B cell (primary cell): ENCODE measurements at places on chromosomes 5 and 9.

DNA sequence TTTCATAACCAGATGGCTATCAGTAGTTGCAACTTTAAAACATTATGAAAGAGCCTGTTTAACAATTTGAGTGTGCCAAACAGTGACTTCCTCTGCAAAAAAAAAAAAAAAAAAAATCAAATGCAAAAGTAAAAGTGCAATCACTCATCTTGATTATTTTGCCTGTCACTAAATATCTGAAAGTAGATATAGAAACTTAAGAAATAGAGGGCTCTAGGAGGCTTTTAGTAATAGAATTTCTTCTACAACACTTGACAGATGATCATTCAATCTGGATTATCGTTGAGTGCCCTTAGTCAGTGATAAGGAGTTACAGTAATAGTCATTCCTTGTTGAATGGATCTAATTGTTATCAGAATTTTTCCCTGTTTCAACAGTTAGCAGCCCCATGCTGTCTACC, 101.8 kb downstream of the CETN3 start:
- no peak for DNase-seq

DNA sequence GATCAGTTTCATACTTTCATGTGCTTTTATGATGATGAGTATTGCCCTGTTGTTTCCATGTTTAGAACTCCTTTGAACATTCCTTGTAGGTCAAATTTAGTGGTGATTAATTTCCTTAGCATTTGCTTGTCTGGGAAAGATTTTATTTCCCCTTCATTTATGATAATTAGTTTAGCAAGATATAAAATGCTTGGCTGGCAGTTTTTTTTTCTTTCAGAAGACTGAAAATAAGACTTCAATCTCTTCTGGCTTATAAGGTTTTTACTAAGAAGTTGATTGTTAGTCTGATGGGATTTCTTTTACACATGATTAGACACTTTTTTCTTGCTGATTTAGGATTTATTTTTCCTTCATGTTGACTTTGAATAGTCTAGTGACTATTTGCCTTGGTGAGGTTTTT, 238.9 kb upstream of the ADCY2 start:
- DNase-seq: no peak

GRCh38 chr9:86042199-86042978, 57.0 kb downstream of the GOLM1 start:
- no peak for DNase-seq

DNA sequence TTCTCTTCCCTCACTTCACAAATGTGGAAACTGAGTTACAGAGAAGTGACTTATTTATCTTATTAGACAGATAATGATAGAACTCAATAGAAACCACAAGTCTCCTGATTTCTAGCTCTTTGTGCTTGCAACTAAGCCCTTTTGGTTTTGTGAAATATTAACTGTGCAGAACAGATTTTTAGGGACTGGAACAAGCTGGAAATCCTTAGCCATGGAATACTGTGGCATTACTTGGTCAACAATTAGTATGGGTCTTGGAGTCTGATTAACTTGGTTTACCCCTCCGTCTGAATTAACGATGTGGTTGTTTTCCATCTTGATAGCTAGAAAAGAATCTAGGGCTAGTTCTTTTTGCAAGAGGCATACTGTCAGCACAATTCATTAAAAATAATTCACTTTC, 584 bp upstream of the KLF9 start:
- DNase-seq: no peak

GRCh38 chr5:135162661-135163265, 128.7 kb upstream of the PITX1 start:
- DNase-seq: no peak

DNA sequence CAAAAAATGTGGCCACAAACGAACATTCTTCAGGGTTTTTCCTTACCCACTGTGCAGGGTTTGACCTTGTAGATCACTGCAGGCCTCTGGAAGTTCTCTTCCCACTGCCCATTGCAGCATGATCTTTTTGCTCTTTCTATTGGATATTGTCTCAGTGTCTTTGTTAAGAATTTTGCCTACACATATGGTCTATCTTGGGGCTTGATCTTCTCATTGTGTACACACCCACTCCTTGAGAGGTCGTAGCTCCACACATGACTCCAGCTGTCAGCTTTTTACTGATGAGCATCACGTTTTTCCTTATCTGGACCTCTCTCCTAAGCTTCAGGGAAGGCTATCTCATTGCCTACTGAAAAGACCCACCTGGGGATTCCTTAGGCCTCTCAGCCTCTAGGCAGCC, 3.0 kb upstream of the GLRX start:
- DNase-seq: no peak

DNA sequence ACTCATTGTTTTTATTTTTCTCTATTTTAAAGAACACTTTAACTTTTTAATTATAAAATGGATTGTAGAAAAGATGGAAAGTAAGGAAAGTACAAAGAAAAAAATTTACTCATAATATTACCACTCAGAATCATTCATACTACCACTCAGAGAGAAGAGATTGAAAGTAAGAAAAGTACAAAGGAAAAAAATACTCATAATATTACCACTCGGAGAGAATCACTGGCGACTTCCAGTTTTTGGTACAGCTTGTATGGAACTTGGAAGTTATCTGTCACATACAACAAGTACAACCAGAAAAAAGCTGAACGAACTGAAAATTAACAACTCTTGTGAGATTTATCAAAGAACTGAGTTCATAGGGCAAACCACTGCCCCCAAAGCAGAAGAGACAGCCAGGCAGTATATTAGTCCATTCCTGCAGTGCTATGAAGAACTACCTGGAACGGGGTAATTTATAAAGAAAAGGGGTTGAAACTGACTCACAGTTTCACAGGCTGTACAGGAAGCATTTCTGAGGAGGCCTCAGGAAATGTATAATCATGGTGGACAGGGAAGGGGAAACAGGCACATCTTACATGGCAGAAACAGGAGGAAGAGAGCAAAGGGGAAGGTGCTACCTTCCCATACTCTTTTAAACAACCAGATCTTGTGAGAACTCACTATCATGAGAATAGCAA, 183.9 kb downstream of the SMARCA2 start:
- DNase-seq: no peak
